ENCODE measurements at places on chromosomes 5 and 9.

- no peak for DNase-seq
Observed at GRCh38 chr5:85388770-85389169, 1004.1 kb upstream of the EDIL3 start.

DNA sequence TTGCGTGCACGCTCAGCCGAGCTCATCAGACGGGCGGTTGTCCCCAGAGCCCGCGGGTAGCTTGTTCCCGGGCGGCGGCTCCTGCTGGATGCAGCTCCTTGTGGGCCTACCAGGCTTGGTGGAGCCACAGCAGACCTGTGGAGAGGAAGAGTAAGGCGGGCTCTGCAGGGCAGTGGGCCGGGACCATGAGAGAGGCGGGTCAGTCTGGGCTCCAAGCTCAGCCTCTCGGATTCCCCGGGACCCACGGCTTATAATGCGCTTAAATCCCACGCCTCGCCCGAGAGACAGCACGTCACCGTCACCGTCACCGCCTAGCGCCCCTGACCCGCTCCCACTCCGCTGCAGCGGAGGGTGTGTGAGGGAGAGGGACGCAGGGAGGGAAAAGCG lies 1.9 kb upstream of the ANKRD18A start:
- DNase-seq = no peak

DNA sequence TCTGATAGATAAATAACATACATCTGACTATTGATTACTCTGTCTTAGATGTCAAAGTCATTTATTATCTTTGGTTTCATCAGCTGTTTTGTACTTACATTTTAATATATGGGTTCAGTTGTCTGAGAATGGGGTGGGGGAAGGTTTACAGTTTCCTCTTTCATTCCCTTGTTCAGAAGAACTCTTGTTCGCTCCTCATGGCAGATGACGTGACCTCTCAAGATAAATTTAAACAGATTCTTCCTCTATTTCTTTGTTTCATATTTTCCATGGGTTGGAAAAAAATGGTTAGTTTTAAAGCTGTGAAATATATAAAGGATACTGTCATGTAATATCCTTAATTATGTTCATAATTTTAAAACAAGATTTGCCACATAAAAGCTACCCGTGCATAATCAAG lies 61.4 kb downstream of the TSSK1B start:
- no peak for DNase-seq

DNA sequence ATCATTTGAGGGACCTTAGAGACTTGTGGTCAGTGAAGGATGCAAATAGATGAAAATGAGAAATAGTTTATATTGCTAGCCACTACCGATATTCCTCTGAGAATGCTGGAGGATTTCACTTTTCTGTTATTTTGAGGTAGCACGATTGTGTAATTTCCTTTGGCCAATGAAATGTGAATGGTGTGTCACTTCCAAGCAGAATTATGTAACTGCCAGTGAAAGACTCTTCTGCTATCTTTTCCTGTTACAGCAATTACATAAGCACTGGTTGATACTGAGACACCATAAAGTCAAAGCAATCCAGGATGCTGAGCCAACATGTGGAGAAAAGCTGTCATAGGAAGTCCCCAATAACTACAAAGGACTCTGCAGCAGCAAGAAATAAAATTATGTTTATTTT lies 3.6 kb upstream of the PCDHA2 start:
- DNase-seq = no peak

GRCh38 chr9:95083086-95083768 lies 234.3 kb downstream of the FANCC start:
- DNase-seq = no peak

- DNase-seq = no peak
Observed at GRCh38 chr9:20292002-20292401, 330.3 kb downstream of the MLLT3 start.

DNA sequence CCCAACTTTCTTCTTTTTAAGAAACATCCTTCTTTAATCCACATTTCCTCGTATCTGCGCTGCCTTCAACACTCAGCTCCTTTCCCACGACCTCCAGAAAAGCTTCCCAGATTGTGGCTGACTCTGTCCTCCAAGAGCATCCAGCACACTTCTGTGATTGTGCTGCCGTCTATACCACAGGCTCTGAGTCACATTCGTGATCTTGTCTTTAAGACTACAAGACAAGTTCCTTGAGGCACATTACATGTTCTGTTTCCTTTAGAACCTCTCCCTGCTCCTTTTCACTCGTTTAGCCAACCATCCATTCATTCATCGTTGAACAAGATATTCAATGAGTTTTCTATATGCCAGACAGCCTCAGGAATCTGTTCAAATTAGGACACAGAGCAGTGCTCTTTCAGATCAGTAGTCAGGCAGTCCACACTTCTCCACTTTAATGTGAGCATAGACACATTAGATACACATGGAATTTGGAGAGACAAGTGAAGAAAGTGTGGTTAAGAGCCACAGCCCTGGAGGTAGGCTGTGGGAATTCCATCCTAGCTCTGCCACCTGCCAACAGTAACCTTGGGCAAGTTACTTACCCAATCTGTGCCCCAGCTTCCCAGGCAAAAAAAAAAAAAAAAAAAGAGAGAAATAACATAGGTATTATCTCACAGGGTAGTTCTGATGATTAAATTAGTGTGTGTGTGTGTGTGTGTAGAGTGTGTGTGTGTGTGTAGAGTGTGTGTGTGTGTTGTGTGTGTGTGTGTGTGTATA lies 18.9 kb downstream of the WHRN start:
- DNase-seq = no peak

DNA sequence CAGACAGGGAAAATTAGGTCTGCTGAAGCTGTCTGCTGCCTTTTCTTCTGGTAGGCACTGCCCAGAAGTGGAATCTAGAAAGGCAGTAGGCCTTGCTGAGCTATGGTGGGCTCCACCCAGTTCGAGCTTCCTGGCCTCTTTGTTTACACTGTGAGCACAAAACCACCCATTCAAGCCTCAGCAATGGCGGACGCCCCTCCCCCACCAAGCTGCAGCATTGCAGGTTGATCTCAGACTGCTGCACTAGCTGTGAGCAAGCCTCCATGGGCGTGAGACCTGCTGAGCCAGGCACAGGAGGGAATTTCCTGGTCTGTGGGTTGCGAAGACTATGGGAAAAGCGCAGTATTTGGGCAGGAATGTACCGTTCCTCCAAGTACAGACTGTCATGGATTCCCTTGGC lies 18.5 kb downstream of the AGTPBP1 start:
- DNase-seq = peak; percentile 8
